Activated T-helper 1 cell treated with Interleukin-2 at 50 U/mL for 16 hours (primary cell): ENCODE measurements at places on chromosomes 1 and 21.

GRCh38 chr1:241163363-241163762 is 193.6 kb downstream of the RGS7 start:
- DNase-seq, result no peak

DNA sequence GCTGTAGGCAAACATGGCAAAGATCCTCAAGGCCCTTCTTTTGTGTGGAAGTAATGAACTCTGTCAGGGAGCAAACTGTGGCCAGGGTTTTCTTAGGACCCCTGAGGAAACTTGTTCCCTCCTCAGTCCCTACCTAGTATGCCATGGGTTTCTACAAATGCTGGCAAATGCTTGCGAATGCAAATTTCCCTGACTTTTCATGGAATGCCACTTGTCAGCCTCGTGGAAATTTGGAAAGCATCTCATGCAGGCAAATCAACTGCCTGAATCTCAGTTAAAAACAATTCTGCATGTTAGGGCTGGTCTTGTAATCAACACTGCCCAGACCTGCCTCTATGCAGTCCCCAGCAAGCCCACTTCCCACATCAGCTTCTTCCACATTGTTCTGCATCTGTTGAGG is 334.9 kb upstream of the AJAP1 start:
- DNase-seq, result no peak

GRCh38 chr1:77263708-77264107 is 18.1 kb upstream of the AK5 start:
- DNase-seq, result no peak

GRCh38 chr1:21937034-21937371 is at the start of gene HSPG2:
TSS of gene HSPG2 (minus strand) at chr1:21937310. CDS start at chr1:21937217, 93 bp downstream.
- DNase-seq, result no peak

DNA sequence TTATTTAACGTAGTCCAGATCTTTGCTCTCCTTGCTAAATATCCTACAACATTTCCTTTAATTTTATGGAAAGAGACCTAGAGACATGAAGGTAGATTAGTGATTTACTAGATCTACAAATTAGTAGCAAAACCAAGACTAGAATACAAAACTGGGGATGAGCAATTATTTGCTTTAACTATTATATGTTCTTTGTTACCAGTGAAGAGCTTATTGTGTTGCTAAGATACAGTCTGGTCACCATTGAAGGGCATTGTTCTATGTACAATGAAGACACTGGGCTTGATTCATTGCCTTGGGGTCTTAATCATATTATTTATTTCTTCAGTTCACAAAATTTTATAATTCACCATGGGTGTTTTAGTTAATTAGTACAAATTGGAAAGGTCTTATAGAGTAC is 88.3 kb downstream of the S1PR1 start:
- no peak for DNase-seq

DNA sequence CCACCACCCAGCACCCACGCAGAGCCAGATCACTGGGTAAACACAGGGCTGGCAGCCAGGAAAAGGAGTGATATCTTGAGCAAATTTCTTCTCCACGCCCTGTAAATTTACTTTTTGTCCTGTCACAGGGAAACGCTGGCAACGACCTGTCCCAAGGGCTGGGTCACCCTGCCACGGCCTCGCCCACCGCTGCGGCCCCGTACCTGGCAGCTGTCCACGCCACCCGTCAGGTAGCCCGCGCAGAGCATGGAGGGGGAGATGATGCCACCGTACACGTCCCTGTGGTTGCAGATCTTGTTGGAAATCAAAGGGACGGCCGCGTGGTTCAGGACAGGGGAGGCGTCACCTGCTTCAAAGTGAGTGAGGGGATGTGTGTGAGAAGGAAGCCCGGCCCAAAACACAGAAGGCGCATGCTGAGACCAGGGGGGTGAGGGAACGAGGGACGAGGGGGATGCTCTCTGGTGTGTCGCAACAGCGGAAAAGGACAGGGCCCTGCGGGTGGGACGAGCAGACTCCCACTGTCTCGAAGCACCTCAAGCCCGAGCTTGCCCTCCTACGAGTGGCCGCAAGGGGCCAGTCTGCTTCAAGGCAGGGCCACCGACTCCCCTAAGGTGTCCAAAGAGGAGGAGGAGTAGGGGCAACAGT is 10.1 kb upstream of the TFF1 start:
- no peak for DNase-seq

DNA sequence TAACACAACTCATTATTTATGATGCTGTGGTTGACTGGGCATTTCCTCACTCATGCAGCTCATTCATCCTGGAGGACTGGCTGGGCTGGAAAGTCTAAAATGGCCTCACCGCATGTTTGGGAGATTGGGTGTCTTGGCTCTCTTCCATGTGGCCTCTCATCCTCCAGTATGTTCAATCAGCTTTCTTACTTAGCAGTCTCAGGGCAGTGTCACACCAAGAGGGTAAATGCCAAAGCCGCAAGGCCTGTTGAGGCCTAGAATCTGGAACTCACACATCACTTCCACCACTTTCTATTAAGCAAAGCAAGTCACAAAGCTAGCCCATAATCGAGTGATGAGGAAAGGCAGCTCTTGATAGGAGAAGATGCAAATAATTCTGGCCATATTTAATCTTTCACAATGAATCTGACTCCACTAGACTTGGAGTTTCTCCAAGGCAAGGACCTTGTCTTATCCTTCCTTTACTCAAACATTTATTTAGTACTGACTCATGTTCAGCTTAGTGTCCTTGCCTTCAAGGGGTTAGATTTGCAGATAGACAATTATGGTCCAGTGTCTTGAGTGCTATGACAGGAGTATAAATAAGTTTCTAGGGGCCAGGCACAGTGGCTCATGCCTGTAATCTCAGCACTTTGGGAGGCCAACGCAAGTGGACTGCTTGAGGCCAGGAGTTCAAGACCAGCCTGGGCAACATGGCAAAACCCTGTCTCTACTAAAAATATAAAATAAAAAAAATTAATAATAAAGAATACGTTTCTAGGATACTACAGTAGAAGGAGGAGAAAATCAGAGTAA is 45.1 kb downstream of the TMEM53 start:
- DNase-seq, result no peak

DNA sequence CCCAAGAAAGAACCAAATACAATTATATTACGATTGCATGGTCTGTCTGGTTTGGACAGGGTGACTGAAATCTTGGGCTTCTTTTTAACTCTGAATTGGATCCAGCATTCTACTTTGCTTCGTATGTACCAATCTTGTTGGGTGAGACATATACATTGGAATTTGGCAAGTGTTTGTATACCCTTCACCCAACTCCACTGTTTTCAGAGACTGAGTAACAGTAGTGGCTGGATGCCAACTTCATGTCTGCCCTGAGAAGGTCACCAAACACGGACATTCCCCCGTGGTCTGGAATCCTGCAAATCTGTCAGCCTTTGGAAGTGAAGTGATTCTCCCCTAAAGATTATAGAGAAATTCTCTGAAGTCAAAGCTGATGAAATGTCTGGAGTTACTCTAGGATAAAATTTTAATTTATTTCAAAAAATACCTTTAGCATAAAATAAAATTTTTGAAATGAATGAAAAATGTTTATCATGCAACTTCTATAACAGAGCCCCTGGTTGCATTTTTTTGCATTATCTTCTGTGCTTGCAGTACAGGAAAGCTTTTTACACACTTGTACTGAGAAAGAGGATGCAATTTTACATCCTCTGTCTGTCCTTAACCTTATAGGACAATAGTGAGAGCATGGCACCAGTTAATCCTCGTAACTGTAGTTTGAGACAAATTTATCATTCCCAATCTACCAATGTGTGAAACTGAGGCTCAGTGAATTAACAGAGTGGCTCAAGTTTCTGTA is 201.8 kb downstream of the DISC1 start:
- DNase-seq, result no peak

GRCh38 chr1:158148468-158148867 is 32.2 kb upstream of the CD1D start:
- DNase-seq, result no peak

GRCh38 chr1:37901191-37901892 is 42.0 kb upstream of the MTF1 start:
- no peak for DNase-seq

GRCh38 chr21:43585924-43586413 is 73.3 kb downstream of the HSF2BP start:
- no peak for DNase-seq

DNA sequence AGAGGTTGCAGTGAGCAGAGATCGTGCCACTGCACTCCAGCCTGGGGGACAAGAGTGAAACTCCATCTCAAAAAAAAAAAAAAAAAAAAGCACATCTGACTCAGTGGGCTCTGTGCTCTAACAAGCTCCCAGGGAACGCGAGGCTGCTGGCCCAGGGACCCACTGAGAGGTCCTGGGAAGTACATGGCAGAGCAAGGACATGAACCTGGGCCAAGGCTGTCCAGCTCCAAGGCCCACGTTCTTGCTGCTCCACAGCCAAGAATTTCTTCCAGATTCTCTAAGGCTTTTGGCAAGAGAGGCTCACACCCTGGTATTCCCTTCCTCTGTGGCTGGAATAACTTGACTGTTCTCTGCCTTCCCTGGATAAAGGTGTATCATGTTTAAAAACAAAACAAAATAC is 15.4 kb upstream of the AGTRAP start:
- DNase-seq, result no peak

DNA sequence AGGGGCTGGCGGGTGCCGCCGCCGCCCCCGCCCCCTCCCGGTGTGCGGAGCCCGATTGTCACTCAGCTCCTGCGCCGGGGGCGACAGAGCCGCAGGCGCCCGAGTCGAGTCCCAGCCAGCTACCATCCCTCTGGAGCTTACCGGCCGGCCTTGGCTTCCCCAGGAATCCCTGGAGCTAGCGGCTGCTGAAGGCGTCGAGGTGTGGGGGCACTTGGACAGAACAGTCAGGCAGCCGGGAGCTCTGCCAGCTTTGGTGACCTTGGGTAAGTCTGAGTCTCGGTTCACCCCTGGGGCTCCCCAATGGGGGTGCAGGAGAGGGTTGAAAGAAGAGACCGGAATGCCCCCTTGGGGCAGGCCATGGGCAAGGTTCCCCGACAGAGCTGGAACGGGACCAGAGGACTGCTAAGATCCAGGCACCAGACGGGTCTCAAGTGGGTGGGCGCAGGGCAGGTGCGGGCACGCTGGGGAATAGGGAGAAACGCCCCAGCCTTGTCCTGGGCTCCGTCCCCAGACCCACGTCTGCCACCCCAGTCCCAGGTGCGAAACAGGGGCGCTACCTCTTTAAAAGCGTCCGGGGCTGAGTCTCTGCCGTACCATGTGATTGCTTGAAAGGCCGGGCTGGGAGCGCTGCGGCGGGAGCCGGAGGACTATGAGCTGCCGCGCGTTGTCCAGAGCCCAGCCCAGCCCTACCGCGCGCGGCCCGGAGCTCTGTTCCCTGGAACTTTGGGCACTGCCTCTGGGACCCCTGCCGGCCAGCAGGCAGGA is at the start of gene ADORA1:
TSS of gene ADORA1 (plus strand) at position 61 of the 765 bp plus-strand sequence. CDS start 1,116 bp downstream, outside the sequence.
- no peak for DNase-seq

- DNase-seq, result no peak
These were observed 45.1 kb upstream of the MUTYH start for GRCh38 chr1:45385302-45385701.

DNA sequence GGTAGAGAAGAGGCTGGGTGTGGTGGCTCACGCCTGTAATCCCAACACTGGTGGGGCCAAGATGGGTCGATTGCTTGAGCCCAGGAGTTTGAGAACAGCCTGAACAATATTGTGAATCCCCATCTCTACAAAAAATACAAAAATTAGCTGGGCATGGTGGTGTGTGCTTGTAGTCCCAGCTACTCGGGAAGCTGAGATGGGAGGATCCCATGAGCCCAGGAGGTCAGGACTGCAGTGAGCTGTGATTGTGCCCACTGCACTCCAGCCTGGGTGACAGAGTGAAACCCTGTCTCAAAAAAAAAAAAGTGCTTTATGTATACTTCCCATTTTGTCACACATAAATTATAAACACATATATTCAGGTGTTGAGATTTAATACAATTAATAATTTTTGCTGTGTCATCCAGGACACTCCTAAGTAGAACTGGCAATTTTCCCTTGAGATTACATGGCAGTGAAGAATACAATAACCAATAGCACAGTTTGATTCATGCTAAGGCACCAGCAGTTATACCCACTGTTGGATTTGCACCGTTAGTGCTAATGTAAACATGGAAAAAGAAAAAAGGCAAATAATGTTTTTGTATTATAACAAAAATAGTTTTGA is 15.5 kb downstream of the GABPB2 start:
- DNase-seq, result no peak

GRCh38 chr1:170213596-170213995 is 67.8 kb downstream of the NTMT2 start:
- DNase-seq, result no peak

DNA sequence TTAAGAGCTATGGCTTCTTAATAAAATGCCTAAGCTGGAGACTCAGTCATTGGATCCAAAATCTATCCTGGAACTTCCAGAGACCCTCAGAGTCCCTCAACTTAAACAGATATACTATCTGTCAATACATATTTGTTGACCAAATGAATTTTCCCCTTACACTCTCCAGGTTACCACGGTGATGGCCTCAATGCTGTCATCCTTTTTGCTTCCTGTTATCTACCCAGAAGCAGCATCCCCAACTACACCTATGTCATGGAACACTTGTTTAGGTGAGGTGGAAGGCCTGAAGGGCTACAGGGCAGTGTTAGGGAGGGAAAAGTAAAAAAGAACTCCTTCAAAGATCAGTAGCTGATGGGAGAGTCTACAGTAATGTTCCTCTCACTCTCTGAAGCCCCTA is 4.4 kb upstream of the C1orf56 start:
- DNase-seq, result no peak

DNA sequence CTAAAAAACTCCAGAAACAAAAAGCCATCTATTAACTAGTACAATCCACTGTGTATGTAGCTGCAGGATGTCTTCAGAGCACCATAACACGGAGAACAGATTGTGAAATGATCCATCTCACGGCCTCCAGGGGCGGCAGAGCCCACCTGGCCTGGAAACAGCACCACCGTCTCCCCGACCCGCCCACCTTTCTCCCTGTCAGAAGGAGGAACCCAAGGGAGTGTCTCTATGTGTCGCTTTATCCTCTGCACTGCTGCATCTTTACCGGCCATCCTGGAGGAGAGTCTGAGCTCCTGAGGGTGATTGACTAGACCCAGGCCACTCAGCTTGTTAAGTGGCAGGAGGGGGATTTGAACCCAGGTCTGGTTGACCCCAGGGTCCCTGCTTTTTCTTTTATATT is 405.0 kb downstream of the MATN1 start:
- no peak for DNase-seq

- no peak for DNase-seq
These were observed 33.5 kb downstream of the SUSD4 start for GRCh38 chr1:223330466-223330865.

- no peak for DNase-seq
These were observed 41.3 kb upstream of the TACSTD2 start for GRCh38 chr1:58618303-58618702.

- DNase-seq, result peak; percentile 18
These were observed 127.3 kb downstream of the HHIPL2 start for GRCh38 chr1:222420633-222421032.

GRCh38 chr21:28729887-28730286 is 262.8 kb downstream of the LTN1 start:
- DNase-seq, result no peak

- no peak for DNase-seq
These were observed 11.1 kb downstream of the ZFYVE9 start for GRCh38 chr1:52153010-52153409.

- no peak for DNase-seq
These were observed 7.1 kb downstream of the MYBPHL start for GRCh38 chr1:109299558-109300343.

GRCh38 chr1:239891621-239892358 is 199.9 kb upstream of the FMN2 start:
- no peak for DNase-seq

GRCh38 chr1:192878249-192878648 is 69.4 kb downstream of the RGS2 start:
- DNase-seq, result no peak
